Bronchial epithelial cell (primary cell): ENCODE measurements at places on chromosomes 12 and 14. TPM values are rescaled to one million over a fixed set of nuclear protein-coding genes. Genes with fewer than 3 reads are reported as not detected.

CELA1 gene
- not detected in 2 replicates for total RNA-seq

SSTR1 gene
- under 0.01 TPM in 1 of 2 replicates, not detected in the other for total RNA-seq

RTL1 gene
- not detected in 2 replicates for total RNA-seq

KCNH5 gene
- under 0.01 TPM in 2 replicates for total RNA-seq

ZFHX2 gene
- 0.13 and 0.26 TPM in 2 replicates for total RNA-seq

ADAMTS20 gene
- total RNA-seq, result not detected in 2 replicates

ADCY4 gene
- 0.53 and 0.77 TPM in 2 replicates for total RNA-seq

MANSC4 gene
- total RNA-seq, result not detected in 2 replicates
